Ecto neural progenitor cell (in vitro differentiated cells): ENCODE measurements at places on chromosomes 2 and 18.

DNA sequence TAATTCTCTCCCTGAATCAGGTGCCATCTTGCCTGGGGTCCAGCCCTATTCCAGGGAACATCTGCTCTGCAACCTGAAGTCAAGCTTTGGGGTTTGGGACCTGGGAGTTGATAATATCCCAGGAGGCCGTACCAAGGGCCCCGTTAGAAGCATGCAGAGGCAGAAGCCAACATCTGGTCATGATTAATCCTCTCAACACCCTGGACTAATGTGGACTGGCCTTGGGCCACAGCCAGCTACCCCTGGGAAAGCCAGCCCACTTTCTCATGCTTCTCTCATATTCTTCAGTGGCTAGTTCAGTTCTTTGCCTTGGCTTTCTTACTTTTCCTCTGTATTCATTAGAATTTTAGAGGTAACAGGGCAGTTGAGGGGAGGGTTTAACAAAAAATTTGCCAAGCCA is 515.6 kb upstream of the NRP2 start:
- no peak for DNase-seq

- DNase-seq = peak; percentile 21
These were observed 9.7 kb upstream of the CIB4 start for GRCh38 chr2:26650713-26651469.

GRCh38 chr2:164066095-164066494 is 330.3 kb upstream of the FIGN start:
- no peak for DNase-seq

GRCh38 chr2:233936089-233936488 is 18.9 kb downstream of the TRPM8 start:
- DNase-seq = no peak

- no peak for DNase-seq
These were observed 347.0 kb downstream of the KIAA1328 start for GRCh38 chr18:37175727-37176620.

DNA sequence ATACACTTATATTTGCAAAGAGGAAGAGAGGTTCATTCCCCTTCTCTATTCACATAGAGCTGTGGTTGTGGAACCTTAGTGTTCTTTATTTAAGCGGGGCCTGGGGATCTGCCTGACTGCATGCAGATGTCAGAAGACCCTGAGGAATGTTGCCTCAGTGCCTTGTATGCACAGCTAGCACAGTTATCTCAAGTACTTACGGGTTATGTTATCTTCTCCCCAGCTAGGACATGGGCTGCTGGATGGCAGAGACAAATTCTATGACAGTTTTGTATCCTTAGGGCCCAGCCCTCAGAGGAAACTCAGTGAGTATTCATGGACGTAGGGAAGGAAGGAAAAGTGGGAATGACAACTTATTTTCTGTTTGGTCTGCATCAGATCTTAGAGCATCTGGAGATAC is 37.7 kb upstream of the RTN4 start:
- DNase-seq = no peak

GRCh38 chr2:193703411-193703810 is 1508.7 kb upstream of the TMEFF2 start:
- no peak for DNase-seq

GRCh38 chr2:128949360-128949759 is 630.7 kb upstream of the HS6ST1 start:
- no peak for DNase-seq

GRCh38 chr2:156867201-156867600 is 390.3 kb upstream of the GALNT5 start:
- DNase-seq = no peak

- DNase-seq = no peak
These were observed 149.3 kb upstream of the ALPP start for GRCh38 chr2:232228971-232229894.

- DNase-seq = no peak
These were observed 137.8 kb upstream of the SKOR2 start for GRCh38 chr18:47389210-47389609.

- DNase-seq = no peak
These were observed 145.2 kb downstream of the DTNB start for GRCh38 chr2:25528173-25528572.

GRCh38 chr2:82275599-82275998 is 1971.0 kb upstream of the LRRTM1 start:
- no peak for DNase-seq

DNA sequence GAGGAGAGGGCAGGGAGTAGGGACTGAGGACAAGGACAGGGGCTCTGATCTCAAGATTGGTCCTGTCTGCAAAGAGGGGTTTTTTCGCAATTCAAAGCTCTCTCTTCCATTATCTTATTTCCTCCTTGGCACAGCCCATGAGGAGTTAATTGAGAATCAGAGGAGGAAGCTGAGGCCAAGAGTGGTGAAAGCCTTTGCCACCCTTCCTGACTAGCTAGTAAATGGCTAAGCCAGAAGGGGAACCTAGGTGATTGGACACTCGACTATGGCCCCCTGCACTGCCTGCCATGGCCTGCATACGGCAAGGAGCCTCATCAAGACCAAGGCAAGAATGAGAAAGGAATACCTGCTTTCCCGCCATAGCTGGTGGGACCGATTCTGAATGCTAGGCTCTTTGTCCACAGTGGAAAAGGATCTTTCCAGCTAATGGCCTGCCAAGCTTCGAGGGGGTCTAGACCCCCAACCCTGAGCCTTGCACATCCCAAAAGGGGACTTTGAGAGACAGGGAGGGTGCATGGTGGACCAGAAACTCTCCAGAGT is 237.9 kb downstream of the HAUS1 start:
- no peak for DNase-seq

GRCh38 chr2:217231212-217231611 is 371.3 kb upstream of the TNP1 start:
- no peak for DNase-seq

DNA sequence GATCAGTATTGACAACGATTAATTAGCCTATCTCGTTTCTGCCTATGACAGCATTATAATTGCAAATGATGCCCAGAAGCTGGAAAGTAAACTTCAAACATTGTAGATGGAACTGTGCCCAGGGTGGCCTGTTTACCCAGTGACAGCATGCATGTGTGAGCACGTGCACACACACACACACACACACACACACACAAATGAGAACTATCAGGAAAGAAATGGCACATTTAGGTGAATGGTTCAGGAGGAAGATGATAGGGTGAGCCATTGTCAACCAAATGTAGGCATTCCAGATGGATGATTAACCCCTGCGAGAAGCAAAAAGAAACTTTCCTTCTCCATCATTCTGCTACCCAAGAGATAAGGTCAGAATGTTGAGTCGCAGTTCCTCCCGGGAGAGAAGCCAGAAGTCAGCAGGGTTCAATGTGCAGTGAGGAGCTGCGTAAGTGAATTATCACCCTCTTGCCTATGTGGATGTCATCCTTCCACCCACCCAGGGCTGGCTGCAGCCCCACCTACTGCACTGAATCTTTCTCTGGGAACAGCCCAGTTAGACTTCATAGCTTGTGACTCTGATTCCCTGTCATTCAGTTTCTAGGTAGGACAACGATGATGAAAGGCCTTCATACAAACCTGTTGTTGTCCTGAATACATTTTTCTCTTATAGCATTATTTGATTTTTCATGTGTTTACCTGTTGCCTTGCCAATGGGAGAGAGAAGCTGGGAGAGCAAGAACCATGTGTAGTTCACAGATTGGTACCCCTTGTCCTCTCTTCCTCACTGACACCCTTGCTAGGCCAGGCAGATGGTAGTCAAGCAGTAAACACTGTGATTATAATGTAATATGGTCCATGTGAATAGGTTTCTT is 3.5 kb upstream of the APOB start:
- no peak for DNase-seq

GRCh38 chr2:147110962-147111361 is 733.9 kb upstream of the ACVR2A start:
- no peak for DNase-seq

- no peak for DNase-seq
These were observed 35.0 kb downstream of the TTC32 start for GRCh38 chr2:19866771-19867170.

DNA sequence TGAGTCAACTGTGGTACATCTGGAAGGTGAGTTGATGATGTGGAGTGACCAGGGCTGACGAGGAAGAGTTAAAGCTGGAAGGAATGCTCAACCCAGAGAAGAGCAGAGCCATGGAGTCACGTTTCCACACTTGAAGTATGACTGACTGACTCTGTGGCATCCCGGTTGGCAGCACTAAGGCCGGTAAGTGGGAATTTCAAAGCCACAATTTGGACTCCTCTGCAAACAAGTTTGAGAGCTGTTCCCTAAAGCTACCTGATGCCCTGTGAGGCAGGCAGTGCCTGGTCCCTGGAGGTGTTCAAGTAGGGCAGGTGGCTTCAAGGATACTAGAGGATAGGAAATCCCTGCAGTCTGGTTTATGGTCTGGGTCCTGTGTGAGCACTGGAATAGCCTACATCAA is 69.3 kb upstream of the ITGB6 start:
- no peak for DNase-seq

DNA sequence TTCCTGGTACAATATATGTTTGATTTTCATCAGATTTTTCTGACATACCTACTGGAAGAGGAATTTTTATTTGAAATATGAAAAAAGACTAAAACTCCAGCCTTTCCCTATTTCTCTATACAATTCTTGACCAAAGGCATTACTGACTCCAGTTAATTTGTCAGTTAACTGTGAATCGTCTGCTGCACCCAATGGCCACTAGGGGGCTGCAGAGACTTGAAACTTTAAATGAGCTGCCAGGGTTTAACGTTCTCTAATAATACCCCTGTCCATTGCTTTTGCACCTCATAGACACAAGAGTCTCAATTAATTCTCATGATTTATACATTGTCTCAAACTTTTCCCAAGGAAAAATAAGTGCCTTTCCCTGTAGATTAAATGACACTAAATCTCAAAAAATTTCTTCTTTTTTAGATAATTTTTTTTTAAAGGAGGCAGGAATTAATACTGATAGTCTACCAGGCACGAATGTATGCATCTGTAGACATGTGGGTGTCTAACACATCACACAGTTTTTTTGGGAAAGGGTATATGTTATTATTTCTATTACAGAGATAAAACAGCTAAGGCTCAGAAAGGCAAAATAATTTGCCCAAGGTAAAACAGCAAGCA is 1.8 kb upstream of the ALK start:
- peak; percentile 67 for DNase-seq

DNA sequence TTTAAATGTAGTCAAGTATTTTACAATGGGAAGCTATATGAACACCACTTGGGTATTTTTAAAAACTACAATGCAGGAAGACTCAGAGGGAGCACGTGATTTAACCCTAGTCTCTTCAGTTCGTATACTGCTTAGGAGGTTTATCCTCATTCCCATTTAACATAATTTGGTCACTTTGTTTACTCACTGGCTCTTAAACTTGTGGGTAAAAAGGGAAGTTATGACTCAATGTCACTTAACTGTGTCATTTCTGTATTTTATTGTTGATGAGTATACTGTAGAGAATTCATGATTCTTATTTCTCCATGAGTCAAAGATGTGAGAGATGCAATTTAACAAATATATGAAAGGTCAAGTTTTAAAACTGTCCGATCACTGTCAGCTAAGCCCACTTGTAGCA is 48.2 kb downstream of the SLC66A3 start:
- DNase-seq = no peak

DNA sequence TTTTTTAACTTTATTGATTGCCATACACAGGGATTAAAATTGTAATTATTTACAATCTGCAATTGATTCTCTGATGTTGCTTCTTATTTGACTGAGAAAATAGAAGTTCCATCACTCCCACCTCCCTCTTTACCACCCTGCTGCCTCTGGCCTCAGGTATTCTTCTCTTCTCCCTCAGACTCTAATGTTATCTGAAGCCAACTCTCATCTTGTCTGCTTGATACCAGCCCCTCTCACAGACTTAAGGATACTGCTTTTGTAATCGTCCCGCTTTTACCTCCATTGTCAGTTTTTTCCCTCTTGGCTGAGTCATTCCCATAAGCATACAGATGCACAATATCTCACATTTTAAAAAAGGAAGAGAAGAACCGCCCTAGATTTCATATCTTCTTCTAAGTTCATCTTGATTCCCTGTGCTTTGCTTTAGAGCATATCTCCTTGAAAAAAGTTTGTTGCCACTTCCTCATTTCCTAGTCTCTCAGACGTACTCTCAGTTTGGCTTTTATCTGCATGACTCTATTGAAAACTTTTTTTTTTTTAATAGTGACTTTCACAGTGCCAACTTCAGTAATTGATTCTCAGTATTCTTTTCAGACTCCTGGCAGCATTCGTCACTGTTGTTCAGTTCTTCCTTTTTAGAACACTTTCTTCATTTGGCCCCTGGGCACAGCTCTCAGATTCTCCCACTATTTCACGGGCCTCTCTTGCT is 31.1 kb downstream of the SPAG16 start:
- no peak for DNase-seq

- DNase-seq = no peak
These were observed 238.3 kb downstream of the PRKCE start for GRCh38 chr2:45889620-45890370.

DNA sequence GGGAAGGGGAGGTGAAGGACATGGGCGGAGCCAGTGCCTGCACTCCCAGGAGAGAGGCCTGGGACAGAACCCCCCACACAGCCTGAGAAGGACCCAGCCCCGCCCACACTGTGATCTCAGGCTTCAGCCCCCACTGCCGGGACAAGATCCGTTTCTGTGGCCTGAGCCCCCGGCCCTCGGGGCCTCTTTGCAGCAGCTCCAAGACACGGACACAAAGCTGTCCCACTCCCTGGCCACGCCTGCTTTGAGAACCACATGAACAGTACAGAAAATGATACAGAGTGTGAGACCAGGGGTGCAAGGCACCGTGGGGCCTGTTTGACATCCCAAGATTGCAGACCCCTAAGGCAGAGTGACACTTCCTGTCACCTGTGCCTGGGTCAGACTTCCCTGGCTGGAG is 74.5 kb downstream of the TWIST2 start:
- DNase-seq = no peak
